A549 treated with CORT108297 at 1 μM for 4 hours (cell line): ENCODE measurements at places on chromosomes 4 and X. TPM values are rescaled to one million over a fixed set of nuclear protein-coding genes. Genes with fewer than 3 reads are reported as not detected.

Gene SMR3B
- total RNA-seq = not detected in 5 replicates

Gene ABCG2
- 17.3 to 21.0 TPM (median 20.2 TPM) in 5 replicates for total RNA-seq

Gene DMRTC1B
- total RNA-seq = 0.09 to 0.24 TPM in 2 of 5 replicates, not detected in the others

Gene AMBN
- not detected in 5 replicates for total RNA-seq

Gene SLITRK2
- not detected in 5 replicates for total RNA-seq

Gene HELT
- not detected in 5 replicates for total RNA-seq

Gene CNGA2
- not detected in 5 replicates for total RNA-seq

Gene WDFY3
- 7.3 to 9.9 TPM (median 8.3 TPM) in 5 replicates for total RNA-seq

Gene MED14
- total RNA-seq = 18.5 to 23.7 TPM (median 22.2 TPM) in 5 replicates

Gene RNF212
- 2.1 to 3.1 TPM (median 2.5 TPM) in 5 replicates for total RNA-seq

Gene TNMD
- total RNA-seq = not detected in 5 replicates

Gene FRMPD4
- total RNA-seq = 0.02 to 0.07 TPM (median 0.03 TPM) in 5 replicates

Gene HS3ST1
- total RNA-seq = 0.27 to 0.54 TPM (median 0.39 TPM) in 5 replicates

Gene MAGEA9B
- total RNA-seq = not detected in 5 replicates

Gene PCGF3
- total RNA-seq = 15.4 to 22.5 TPM (median 19.0 TPM) in 5 replicates

Gene UBA6
- total RNA-seq = 14.1 to 22.6 TPM (median 17.2 TPM) in 5 replicates

Gene OTUD6A
- not detected in 5 replicates for total RNA-seq

Gene TMPRSS11A
- total RNA-seq = not detected in 5 replicates

Gene SAGE1
- 0.06 to 0.08 TPM in 2 of 5 replicates, not detected in the others for total RNA-seq

Gene RTL9
- 0.05 to 0.08 TPM (median 0.06 TPM) in 5 replicates for total RNA-seq

Gene GATA1
- not detected in 5 replicates for total RNA-seq

Gene NLGN4X
- 0.01 to 0.03 TPM in 2 of 5 replicates, not detected in the others for total RNA-seq

Gene KIAA1210
- total RNA-seq = not detected in 5 replicates

Gene HSFX2
- total RNA-seq = 0.07 to 0.11 TPM in 2 of 5 replicates, not detected in the others

Gene DSPP
- total RNA-seq = not detected in 5 replicates

Gene ETDC
- total RNA-seq = not detected in 5 replicates

Gene SYTL4
- total RNA-seq = 2.3 to 4.7 TPM (median 2.8 TPM) in 5 replicates
